Hindlimb muscle (tissue), 1 donor: ENCODE measurements at places on chromosomes 2 and 18.

- no peak for DNase-seq
Observed at GRCh38 chr2:178810422-178810821, 3.2 kb upstream of the TTN start.

GRCh38 chr2:212535996-212536816 is 2.4 kb downstream of the ERBB4 start:
- peak; percentile 11 for DNase-seq

DNA sequence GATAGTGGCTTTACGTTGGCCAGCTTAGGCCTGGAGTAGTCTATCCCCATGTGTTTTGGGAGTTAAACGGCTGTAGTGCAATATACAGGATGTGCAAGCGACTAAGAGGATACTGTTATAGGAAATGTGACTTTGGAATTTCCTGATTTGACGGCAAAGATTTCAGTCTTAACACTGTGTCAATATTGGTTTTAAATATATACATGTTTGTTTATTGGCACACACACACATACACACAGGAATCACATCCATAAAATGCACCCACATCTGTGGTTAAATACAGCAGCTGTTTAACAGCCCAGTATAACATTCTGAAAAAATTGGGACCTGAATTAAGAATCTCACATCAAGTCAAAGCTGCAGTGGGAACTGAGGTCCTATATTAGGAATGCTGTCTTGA is 347.1 kb downstream of the TXNL1 start:
- peak; percentile 17 for DNase-seq

- no peak for DNase-seq
Observed at GRCh38 chr2:9240745-9241144, 34.1 kb downstream of the ASAP2 start.

GRCh38 chr2:177306550-177306949 is 42.0 kb upstream of the NFE2L2 start:
- no peak for DNase-seq

DNA sequence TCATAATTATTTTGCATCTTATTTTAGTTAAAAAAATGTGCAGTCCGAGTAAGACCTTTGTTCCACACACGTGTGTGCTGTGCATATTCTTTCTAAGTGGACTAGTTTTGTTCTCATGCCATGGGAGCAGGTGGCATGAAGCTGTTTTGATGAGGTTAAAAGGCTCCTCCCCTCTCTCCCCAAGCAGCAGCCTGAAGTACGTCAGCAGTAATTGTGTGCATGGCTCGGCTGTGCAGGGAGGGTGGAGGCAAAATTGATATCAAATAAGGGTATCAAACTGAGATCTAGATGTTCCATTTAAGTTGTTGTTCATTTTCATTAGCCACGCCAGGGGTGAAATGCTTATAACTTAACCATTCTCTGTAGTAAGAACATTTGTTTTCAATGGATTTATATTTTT is at the start of gene NYAP2:
NYAP2 (plus strand) TSS at position 207 of the 400 bp plus-strand sequence. CDS start 9,171 bp downstream, outside the sequence.
- no peak for DNase-seq

DNA sequence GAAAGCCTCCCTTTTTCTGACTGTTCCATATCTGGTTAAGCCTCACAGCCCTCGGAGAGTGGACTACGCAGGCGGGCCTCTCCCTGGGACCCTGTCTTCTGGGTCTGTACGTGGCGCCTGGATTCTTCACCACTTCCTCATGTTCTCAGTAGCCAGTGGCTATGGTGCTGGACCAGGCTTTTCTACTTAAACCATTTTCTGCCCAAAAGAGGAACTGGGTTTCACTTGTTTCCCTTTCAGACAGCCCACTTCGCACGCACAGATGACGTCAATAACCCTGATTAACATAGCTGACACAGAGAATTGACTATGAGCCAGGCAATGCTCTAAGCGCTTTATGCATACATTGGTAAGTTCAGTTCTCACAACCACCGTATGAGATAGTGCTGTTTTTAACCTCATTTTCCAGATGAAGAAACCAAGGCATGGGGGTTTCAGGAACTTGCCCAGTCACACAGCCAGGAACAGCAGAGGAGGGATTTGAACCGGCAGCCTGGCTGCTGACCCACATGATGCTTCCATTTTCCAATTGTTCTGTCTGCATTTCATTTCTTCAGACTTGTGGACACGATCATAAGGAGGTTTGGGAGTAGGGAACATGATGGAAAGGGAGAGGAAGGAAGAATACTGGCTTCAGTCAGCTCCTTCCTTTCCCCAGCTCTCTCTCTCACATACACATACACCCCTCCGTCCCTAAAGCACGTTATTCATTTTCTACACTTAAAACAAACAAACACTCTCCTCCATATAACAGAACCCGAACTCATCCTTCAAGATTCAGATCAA is 41.7 kb downstream of the MYOM1 start:
- peak; percentile 26 for DNase-seq

- DNase-seq: no peak
Observed at GRCh38 chr2:29272311-29272710, 157.1 kb downstream of the CLIP4 start.

- DNase-seq: no peak
Observed at GRCh38 chr2:199282309-199282708, 175.4 kb downstream of the SATB2 start.

DNA sequence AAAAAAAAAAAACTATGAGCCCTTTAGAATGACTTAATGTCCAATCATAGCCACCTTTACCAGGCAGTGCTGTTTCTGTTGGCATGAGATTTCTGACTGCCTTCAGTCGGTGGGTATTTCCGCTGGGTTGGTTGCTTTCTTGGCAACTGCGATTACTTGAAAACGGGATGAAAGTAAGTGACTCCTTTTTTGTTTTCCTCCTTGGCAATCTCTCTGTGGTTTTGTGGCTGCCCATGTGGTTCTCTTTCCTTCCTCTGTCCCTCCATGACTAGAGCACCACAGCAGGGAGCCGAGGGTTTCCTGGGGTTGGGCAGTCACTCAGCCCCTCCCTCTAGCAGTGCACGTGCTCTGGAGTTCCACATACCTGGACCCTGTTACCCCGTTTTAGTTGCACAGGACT is 112.1 kb downstream of the KLHL29 start:
- no peak for DNase-seq

DNA sequence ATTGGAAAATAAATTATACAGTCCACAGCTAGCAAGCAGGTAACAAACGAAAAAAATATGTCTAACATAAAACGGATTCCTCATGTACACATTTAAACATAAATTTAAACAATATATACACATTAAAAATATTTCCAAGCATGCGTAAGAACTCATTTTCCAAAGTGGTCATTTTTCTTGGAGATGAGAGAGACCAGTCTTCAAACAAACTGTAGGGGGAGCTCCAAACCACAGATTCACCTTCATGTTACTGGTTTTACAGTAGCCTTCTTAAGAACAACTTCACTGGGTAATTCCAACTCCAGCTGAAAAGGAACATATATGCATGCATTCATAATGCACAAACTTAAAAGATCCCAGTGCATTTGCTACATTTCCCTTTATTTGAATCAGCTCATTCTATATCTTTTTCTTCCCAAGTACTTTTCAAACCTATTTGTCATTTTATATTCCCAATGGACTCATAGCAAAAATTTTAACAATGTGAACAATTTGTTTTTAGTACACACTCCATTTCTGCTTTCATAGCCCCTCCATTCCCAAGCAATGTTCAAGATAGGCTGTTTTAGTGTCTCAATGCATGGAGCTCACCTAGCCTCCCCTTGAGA is 4.7 kb upstream of the STAMBP start:
- peak; percentile 76 for DNase-seq

DNA sequence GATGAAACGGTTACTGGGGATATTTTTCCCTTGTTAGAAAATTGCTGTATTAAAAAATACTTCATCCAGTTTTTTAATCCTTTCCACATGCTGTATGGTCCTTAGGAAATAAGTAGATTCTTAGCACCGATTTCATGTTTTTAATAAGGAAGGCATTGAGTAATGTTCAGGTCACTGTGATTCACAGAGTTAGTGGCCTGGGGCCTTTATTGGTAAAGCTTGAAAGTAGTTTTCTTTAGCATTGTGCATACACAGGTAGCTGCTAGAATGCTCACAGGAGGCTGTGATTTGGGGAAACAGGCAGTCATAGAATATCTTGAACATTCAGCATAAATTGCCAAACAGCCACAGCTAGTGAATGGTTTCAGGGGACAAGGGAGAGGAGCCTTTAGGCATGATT is 79.8 kb downstream of the XRCC5 start:
- DNase-seq: no peak

DNA sequence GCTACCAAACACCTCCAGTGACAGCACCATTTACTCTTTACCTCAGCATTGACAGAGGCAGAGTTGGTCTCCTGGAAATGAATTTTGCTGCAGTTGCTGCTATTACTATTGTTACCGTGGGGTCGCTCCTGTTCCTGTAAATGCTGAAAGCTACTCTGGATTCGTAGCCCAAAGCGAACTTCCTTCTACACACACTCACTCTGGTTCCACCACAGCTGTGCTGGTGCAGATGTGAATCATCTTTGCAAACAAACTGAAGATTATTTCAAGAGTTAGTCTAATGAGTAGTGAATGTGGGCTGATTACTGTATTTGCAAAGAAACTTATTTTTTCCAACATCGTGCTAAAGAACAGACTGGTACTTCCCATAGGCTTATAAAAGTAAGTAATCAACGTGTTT is 304.0 kb downstream of the LPIN1 start:
- no peak for DNase-seq

- DNase-seq: no peak
Observed at GRCh38 chr2:233977296-233977837, 60.2 kb downstream of the TRPM8 start.

DNA sequence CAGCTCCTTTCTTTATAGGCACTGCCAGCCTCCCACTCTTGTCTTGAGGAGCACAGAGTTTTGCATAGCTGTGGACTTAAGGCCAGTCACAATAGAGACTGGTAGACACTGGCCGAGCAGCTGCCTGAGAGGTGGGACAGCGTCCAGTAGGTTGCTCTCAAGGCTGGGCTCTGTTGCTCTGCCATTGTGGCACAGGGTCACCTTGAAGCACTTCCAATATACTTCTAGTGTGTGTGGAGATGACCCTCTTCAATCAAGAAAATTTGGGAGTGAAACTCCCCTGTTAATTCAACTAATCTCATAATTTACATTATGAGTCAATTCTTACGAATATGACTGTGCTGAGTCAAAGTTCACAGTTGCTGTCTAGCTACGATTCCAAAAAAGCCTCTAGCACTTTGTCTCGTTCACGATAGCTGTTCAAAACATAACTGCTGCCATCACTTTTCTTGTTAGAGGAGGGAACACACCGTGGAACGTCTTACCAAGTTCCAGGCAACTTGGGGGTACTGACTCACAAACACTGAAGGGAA is 636.2 kb downstream of the EPHA4 start:
- no peak for DNase-seq

GRCh38 chr2:95267458-95268210 is 6.6 kb upstream of the PROM2 start:
- no peak for DNase-seq

- DNase-seq: no peak
Observed at GRCh38 chr18:23718243-23718720, 29.0 kb downstream of the LAMA3 start.

GRCh38 chr2:226655871-226656270 is 143.7 kb downstream of the IRS1 start:
- DNase-seq: no peak

GRCh38 chr18:72223733-72224132 is 320.4 kb downstream of the CBLN2 start:
- DNase-seq: no peak

GRCh38 chr2:29796446-29796845 is 124.9 kb downstream of the ALK start:
- DNase-seq: no peak

DNA sequence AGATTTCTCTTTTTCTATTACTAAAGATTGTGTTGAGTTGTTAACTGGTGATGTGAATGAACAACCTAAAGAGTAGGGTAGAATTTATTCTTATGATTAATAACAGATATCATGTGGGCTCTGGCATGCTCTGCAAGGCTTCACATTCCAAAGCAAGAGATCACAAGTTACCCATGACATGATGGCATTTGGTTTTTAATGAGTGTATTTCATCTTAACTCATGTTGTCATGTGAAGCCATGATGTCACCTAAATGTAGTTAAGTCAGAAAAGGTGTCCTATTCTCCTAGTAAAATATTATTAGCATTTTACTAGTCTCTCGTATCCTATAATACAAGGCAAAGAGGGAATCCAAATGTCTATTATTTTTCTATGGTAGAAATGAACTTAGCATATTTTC is 678.0 kb downstream of the ARHGAP15 start:
- no peak for DNase-seq

DNA sequence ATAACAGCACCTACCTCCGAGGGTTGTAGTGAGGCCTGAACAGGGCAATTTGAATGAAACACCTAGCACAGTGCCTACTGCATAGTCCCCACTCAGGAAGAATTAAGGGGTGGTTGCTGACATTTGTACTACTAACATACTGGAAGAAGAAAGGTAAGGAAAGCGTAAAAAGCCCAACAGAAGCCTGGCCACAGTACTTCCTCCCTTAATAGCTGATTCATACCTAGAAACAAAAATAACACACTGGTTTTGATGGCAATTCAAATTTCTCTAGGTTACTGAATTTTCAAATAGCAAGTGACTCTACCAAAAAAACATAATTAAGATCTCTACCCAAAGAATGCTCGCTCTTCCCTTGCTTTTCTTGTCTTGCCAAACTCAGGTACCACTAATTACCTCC is 16.2 kb downstream of the SUCLG1 start:
- no peak for DNase-seq

DNA sequence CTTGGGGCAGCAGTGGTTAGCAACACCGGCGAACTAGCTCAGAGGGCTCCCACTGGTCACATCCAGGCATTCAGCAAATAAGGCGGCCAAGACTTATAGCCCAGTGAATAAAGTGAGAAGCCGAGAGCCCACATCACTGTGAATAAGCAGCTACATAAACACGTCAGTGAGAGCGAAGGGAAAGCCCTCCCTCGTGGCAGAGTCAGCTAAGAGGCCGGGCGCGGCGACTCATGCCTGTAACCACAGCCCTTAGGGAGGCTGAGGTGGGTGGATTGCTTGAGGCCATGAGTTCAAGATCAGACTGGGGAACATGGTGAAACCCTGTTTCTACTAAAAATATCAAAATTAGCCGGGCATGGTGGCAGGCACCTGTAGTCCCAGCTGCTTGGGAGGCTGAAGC is 5.2 kb downstream of the D2HGDH start:
- DNase-seq: no peak

DNA sequence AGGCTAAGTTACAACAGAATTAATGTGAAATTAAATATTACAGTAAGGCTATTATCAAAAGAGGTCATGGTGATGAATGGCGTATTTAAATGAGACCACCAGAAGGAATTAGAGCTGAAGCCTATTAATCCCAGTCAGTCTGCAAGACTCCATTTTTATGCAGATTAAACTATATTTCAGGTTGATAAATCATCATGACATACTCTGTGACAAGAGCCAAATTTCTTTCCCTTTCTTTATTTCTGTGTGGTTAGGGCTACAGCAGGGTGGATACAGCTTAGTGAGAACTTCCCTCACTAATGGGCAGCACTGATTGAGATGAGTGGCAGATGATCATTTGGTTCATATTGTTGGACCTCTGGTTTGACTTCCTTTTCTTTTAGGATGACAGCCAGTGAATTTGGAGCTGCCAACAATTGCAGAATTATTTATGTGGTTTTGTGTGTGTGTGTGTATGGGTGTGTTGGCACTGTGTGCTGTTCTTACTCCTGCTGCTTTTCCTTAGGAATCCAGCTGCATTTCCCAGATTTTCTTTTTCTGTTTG is 481.3 kb downstream of the PIK3C3 start:
- no peak for DNase-seq

- no peak for DNase-seq
Observed at GRCh38 chr2:182587831-182588230, 128.2 kb upstream of the DNAJC10 start.

- no peak for DNase-seq
Observed at GRCh38 chr2:101501443-101501842, 26.5 kb upstream of the RFX8 start.
